Stimulated activated CD8-positive, alpha-beta memory T cell treated with anti-CD3 and anti-CD28 coated beads, Interleukin-15, amount 100 ng/mL, for 24 hours (primary cell): ENCODE measurements at places on chromosomes 6 and 20.
A peak's percentile ranks its signal among the peaks of the same experiment; 100 is the strongest.

DNA sequence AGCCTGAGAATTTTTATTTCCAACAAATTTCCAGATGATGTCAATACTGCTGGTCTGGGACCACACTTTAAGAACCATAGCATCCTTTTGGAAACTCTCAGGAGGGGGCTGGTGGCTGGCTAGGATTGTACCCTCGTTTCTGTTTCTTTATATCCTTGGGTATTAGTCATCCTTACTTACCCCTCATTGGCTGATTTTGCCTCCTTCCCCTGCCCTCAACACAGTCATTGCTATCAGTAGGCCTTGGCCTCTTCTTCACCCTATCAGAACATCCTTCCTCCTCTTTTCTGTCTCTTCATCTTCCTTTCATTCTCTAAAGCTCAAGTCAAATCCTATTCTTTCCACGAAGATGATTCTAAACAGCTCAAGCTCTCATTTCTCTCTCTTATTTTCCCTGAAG, 148.5 kb downstream of the ELOVL4 start:
- DNase-seq = no peak

- DNase-seq = no peak
These were observed 523 bp downstream of the TMEM30A start for GRCh38 chr6:75283907-75284631.

DNA sequence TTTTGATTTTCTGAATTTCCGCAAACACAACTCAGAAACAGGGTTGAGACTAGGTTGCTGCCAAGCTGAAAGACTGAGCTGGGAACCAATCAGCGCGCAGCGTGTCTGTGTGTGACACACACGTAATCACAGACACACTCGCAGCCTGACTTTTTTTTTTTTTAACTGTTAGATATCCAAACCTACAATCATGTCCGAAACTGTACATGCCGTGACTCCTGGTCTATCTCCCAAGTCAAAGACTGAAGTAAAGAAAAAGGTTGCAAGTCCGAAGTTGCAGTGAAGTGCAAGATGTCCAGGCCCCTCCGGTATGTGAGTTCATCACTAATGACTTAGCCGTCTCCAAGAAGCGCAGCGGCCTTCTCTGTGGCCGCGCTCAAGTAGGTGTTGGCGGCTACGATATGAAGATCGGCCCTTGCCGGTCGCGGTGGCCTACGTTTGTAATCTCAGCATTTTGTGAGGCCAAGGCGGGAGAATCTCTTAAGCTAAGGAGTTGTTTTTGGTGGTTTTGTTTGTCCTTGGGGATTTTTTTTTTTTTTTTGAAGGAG, 108.2 kb downstream of the HFE start:
- DNase-seq = no peak

DNA sequence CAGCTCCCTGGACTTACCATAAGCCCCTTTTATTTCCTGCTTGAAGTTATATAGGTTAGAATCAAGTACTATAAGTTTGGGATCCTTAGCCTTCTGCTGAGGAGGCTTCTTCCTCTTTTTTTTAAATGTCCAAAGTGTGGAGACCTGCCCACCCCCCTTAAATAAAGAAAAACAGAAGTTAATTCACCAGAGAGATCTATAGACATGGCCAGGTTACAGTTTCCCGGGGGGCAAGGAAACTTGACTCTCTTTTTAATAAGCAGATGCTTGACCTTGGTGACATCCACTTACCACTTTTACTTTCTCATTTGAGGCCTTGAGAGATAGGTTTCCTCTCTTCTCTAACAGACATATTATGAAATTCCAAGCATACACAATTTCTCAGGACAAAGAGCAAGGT, 88.3 kb downstream of the BMP2 start:
- no peak for DNase-seq

DNA sequence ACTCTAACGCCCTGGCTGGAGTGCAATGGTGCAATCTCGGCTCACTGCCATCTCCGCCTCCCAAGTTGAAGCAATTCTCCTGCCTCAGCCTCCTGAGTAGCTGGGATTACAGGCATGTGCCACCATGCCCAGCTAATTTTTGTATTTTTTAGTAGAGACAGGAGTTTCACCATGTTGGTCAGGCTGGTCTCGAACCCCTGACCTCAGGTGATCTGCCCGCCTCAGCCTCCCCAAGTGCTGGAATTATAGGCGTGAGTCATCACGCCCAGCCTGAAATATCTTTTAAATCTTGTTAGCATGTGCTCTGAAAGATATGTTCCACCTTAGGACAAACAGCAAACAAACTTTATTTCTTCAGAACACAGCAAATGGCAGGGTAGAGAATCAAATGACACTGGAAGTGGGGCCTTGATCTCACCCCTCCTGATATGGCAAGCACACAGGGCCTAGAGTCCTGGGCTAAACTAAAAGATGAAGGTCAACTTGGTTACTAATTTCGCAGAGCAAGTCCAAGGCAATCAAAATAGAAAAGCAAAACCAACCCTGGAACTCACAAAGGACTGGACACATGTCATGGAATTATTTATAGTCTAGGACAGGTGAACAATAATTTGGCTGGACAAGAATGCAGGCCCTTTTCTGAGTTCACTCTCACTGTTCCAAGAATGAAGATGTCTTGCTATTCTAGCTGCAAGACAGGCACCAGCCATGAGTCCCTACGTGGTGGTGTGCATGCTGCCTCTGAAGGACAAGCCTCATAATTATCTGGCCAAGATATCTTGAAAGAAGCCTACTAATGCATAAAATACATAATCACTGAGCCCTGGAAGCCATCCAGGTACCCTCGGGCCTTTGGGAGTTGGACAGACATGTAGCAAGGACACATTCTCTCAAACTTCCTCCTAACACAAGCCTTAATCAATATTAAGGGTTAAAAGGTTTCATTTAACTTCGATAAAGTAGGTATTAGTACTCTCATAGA, 35.6 kb downstream of the B4GALT5 start:
- DNase-seq = no peak

DNA sequence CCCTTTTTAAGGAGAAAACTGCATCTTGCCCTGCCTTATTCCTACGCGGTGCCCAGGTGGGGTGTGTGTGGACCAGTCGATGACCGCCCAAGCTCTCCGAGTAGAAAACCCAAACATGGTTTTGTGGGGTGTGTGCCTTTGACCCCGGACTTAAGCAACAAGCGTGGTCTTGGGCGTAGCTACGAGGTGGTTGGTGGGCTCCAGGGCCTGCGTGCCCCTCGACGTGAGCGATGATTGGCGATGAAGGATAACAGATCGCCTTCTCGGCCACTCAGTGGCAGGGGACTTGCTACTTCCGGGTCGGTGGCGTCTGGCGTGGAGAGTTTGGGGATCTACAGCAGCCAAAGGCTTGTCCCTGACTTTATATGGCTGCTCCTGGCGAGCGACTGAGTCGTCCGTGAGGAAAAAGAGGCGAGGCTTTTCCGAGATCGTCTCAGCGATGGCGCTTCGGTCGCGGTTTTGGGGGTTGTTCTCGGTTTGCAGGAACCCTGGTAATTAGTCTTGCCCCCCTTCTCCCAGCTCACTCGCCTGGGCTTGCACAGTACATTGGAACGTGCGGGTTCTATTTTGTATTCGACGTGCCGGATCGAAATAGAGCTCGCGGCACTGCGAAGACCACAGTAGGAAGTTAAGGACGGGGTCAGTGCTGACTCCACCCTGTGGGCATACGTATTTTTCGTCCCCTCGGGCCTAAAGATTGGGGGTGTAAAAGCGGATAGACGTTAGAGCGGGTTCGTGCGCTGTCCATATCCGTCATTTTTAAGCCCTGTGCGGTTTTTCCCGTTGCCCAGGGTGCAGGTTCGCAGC, at the start of gene MRPL18:
MRPL18 (plus strand) TSS at position 319 of the 807 bp plus-strand sequence; CDS start at position 440, 121 bp downstream.
- DNase-seq = peak; percentile 47

DNA sequence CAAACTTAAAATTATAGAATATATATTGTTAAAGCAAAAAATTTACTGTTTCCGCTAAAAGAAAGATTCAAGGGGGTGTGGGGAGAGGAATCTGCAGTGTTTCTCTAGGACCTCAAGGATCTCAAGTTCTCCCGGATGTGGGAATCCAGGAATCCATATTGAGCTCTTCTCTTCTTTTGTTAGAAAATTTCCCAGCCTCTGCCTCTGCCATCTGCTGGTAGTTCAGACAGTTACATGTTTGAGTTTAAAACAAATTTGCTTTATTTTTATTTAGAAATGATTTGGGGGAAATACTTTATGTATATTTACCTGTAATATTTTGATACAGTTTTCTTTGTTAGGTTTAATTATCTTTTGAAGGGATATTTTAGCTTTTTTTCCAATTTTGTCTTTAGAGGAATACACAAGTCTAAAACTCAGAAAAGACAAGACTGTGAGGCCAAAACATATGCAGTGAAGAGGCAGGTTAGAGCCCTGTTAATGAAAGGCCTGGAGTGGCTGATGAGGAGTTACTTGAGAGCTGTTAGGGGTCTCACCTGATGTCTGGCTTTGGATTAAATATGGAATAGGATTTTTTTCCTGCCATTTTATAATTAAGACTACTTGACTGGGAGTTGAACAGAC, 268.8 kb downstream of the ARID1B start:
- DNase-seq = no peak
